ENCODE measurements at places on chromosomes 16 and 17. TPM values are rescaled to one million over a fixed set of nuclear protein-coding genes. Genes with fewer than 3 reads are reported as not detected.

The KIF2B gene
- not detected for total RNA-seq

The PYY gene
- total RNA-seq, result not detected

The TNS4 gene
- total RNA-seq, result not detected

The KRTAP3-2 gene
- not detected for total RNA-seq

The NPW gene
- not detected for total RNA-seq

The CIBAR2 gene
- not detected for total RNA-seq

The KRT16 gene
- total RNA-seq, result 0.52 TPM

The TBC1D26 gene
- 1.6 TPM for total RNA-seq

The KRTAP2-1 gene
- total RNA-seq, result not detected

The KIF18B gene
- 1.0 TPM for total RNA-seq
